ENCODE measurements at places on chromosomes 5 and 9.

DNA sequence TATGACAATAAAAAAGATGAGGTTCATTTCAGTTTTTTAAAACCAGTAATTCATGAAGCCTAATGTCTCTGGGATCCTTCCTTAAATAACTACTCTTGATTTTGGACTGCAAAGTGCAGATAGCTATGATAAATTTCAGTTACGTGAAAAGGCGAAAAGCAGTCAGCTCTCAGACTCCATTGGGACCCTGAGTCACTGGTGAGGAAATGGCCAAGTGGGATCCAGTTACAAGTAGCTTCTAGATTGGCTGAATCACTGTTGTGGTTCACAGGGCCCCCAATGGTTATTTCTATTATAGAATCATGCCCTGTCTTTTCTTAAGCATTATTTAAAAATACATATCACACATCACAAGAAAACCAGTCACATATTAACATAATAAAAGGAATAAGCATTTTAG, 31.1 kb upstream of the PPP3R2 start:
- no peak for DNase-seq

GRCh38 chr9:87605676-87606075, 108.0 kb downstream of the DAPK1 start:
- no peak for DNase-seq

DNA sequence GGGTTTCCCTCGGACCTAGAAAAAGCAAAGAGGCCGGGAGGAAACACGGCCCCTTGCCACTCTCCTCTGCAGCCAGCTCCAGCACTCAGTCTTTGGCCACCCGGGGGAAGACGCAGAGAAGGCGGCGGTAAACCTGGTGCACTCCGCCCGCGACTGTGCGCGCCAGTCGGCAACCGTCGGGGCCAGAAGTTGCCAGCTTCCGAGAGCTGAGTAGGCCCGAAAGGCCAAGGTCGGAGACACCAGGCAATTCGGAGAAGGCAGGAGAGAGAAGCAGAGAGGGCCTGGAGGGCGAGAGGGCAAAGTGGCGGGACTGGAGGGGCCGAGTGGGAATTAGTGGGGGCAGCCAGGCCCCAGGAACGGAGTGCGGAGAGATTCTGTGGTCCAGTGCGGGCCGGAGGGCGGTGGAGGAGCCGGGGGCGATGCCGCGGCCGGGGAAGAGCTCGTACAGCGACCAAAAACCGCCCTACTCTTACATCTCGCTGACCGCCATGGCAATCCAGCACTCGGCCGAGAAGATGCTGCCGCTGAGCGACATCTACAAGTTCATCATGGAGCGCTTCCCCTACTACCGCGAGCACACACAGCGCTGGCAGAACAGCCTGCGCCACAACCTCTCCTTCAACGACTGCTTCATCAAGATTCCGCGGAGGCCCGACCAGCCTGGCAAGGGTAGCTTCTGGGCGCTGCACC, at the start of gene FOXB2:
Gene FOXB2 (plus strand): TSS at position 420 of the 690 bp plus-strand sequence. CDS start 0 bp downstream, at position 420.
- DNase-seq = no peak

GRCh38 chr5:173391031-173391430, 62.8 kb upstream of the STC2 start:
- no peak for DNase-seq

DNA sequence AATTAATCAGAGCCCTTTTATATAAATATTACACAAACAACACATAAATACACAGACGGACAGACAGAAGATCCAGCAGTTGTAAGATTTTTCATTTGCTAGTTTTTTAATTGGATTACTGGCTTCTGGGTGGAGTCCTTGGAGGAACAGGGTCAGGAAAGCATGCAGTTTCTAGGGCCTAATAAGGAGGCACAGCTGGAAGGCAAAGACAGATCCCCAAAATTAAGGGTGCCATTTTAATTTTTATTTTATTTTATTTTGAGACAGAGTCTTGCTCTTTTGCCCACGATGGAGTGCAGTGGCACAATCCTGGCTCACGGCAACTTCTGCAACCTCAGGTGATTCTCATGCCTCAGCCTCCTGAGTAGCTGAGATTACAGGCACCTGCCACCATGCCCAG, 49.5 kb downstream of the PTGS1 start:
- DNase-seq = no peak

DNA sequence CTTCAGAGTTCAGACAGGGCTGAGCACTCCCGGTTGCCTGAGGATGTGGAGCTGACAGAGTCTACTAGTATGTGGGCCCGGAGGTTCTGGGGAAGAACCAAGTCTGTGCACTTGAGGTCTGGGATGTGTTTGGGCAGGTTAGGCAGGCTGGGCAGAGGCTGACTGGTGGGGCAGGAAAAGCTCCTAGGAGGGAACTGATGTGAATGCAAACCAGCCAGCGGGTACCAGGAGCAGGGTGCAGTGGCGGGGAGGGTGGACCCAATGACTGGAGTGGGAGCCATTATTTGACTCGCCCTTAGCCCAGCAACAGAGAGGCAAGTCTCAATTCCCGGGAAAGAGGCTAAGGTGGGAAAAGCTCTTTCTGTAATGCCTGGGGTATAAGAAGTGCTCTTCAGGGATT, 419.9 kb upstream of the DAP start:
- DNase-seq = no peak

- DNase-seq = no peak
Measured at GRCh38 chr5:173302546-173303155, 25.6 kb downstream of the STC2 start.

GRCh38 chr9:76687861-76688391, 76.3 kb upstream of the PCA3 start:
- no peak for DNase-seq
